Activated T-helper 1 cell treated with anti-CD3 and anti-CD28 coated beads, Interleukin-2, amount 50 U/mL, for 16 hours (primary cell): ENCODE measurements at places on chromosomes 3 and 15.
A peak's percentile ranks its signal among the peaks of the same experiment; 100 is the strongest.

- DNase-seq = no peak
These were observed 44.1 kb downstream of the CTXND1 start for GRCh38 chr15:80207887-80208286.

GRCh38 chr3:122169911-122170310 is 13.6 kb upstream of the CASR start:
- DNase-seq = no peak

- no peak for DNase-seq
These were observed 18.5 kb upstream of the PTX3 start for GRCh38 chr3:157418104-157418503.

DNA sequence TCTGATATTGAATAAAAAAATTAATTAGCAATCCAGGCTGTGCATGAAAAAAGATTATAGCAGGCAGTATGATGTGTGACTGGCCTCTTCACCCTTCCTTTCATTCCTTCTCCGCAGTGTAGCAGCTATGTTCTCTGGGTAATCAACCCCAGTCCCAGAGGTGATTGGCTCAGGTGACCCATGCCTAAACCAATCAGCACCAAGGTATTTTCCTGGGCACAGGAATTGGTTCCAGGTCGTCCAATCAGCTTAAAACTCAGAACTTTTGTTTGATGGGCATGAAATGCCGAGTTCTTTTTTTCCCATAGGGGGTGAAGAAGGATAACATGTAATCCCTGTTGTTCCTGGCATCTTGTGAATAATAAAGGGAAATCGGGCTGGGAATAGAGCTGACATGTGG is 5.8 kb upstream of the BNC1 start:
- DNase-seq = no peak

DNA sequence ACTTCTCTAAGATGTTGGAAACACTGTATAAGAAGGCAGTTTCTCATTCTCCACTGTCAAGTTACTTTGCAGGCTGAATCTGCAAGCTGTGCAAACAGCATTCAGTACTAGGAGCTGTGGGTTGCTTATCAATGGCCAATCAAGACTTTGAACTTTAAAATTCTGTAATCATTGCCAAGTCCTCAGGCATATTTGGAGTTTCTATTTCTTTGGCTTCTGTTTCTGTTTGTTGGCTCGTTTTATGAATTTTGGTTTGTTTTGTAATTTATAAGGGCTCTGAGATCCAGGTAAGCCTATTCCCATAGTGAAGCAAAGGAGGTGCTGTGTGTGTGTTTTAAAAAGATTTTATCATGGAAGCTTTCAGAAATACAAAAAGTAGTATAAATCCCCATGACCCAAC is 32.1 kb downstream of the TLNRD1 start:
- DNase-seq = no peak

- DNase-seq = no peak
These were observed 47.5 kb upstream of the SKOR1 start for GRCh38 chr15:67777773-67778172.

GRCh38 chr15:85026304-85027032 is 44.8 kb downstream of the PDE8A start:
- DNase-seq = no peak

GRCh38 chr15:51180011-51180410 is 85.3 kb upstream of the TNFAIP8L3 start:
- DNase-seq = no peak

GRCh38 chr3:168272343-168272985 is 176.7 kb upstream of the GOLIM4 start:
- DNase-seq = no peak

GRCh38 chr15:101325263-101326025 is 30.4 kb upstream of the SNRPA1 start:
- no peak for DNase-seq

- DNase-seq = no peak
These were observed 106.5 kb upstream of the SATB1 start for GRCh38 chr3:18531662-18532061.

GRCh38 chr3:9700536-9700935 is 3.1 kb upstream of the CPNE9 start:
- DNase-seq = no peak

DNA sequence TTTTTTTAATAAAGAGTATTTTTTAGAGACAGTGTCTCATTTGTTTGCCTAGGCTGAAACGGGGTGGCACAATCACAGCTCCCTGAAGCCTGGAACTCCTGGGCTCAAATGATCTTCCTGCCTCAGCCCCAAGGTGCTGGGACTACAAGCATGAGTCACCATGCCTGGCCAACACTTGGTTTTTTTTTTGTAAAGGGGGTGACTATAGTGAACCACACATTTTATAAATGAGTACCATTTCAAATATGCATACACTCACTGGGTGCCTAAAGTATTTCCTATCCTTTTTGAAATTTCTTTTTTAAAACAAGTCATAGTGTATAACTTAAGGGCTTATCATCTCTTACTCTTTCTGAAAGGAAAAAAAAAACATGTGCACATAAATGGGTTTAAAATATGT is 325.2 kb upstream of the MEIS2 start:
- no peak for DNase-seq

DNA sequence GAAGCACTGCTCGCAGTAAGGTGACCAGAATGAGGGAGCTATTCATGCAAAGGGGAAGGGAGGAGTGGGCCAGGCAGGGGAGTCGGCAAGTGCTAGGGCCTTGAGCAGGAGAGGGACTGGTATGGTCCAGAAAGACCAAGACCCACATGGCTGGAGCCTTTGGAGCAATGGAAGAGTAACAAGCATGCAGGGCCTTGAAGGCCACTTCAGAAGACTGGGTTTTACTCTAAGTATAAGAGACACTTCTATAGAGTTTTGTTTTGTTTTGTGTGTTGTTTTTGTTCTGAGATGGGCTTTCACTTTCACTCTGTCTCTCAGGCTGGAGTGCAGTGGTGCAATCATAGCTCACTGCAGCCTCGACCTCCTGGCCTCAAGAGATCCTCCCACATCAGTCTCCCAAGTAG is 42.0 kb downstream of the BFSP2 start:
- DNase-seq = no peak

DNA sequence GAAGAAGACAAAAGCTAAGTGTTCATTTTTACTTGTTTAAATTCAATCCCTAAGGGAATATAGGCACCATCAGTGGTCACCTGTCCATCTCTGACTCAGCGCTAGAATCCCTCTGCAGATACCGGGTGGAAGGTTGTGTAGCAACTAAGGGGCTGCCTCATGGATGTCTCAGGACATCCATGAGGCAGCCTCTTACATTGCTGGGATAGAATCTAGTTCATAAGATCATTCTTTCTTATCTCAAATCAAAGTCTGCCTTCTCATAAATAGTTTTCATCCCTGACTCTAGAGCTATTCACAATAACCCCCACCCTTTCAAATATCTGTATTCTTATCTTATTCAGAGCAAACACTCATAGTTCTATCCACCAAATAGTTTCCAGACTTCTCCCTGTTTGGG is 38.1 kb downstream of the HSPBAP1 start:
- no peak for DNase-seq

GRCh38 chr15:62782071-62782841 is 260.3 kb upstream of the TPM1 start:
- no peak for DNase-seq

GRCh38 chr15:101692801-101693598 is 31.3 kb downstream of the TARS3 start:
- DNase-seq = no peak

GRCh38 chr3:195356151-195357086 is 85.5 kb upstream of the XXYLT1 start:
- no peak for DNase-seq

GRCh38 chr15:70299931-70300869 is 202.5 kb upstream of the TLE3 start:
- peak; percentile 65 for DNase-seq

- DNase-seq = no peak
These were observed 27.7 kb upstream of the ANO10 start for GRCh38 chr3:43649365-43649968.

DNA sequence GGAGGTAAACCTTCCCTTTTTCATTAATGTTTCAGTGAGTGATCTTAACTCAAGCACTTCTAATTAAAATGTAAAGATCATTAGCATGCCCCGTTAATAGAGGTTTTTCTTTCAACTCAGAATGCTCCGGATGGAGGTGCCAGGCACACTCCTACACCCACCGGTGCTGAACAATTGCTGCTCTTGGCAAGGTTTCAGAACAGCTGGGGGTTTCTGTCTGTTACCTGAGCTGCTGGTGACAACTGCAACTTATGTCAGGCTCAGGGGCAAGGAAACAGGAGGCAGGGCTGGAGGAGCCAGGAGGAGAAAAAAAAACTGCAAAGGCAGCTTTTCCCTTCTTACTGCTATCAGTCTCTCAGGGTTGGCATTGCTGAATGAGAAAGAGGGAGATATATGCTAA is 250.1 kb downstream of the DIPK2A start:
- no peak for DNase-seq
